Islet precursor cell (in vitro differentiated cells): ENCODE measurements at places on chromosomes 16 and 17.

- peak; percentile 86 for DNase-seq
Observed at GRCh38 chr16:30941600-30942425, 7.1 kb upstream of the ORAI3 start.

GRCh38 chr17:44887971-44888954 is 11.0 kb downstream of the EFTUD2 start:
- DNase-seq: no peak

DNA sequence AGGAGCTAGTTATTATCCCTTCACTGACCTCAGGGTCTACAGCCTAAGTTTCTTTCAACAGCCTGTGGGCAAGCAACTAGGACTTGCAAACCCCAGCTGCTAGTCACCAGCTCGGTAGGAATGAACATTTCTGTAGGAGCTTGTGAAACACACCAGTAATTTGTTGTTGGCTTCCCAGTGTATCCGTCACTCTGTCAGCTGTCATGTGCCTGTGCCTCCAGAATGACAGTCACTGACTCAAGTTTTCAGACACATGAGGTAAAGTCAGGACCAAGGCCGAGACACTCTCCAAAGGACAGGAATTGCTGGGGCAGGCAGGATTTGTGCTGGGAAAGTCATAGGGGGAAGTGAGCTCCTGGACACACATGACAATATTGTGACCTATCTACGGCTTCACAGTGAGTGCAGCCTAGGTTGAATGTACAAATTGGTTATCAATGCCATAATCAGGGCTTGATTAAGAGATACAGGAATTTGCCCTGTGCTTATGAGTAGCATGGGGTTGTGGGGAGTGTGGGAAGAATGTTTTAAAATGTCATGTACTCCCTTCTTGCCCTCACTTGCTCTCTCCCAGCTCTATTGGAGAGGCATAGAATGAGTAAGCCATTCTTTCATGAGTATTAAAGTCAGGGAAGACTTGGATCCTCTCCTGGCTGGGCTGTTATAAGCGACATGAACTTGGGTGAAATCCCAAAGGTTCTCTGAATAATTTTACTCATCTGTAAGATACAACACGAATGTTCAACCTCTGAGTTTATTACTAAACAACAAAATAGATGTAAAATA is 391.4 kb downstream of the UTP18 start:
- no peak for DNase-seq

DNA sequence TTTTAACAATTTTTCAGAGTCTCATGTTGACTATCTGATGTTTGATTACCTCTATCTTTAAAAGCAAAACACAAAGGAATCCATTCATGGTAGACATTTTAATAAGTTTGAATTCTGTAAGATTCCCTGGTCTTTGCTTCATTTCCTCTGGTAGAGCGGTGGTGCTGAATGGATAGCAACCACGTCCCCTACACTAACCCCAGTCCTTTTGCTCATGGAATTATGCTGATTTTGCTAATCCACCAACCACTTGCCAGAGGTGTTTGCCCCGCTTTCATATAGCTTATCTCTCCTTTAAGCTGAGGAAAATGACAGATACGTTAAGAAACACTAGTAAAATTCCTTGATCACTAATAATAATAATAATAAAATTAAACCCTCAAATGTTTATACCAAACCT is 9.5 kb downstream of the KCNJ16 start:
- no peak for DNase-seq

DNA sequence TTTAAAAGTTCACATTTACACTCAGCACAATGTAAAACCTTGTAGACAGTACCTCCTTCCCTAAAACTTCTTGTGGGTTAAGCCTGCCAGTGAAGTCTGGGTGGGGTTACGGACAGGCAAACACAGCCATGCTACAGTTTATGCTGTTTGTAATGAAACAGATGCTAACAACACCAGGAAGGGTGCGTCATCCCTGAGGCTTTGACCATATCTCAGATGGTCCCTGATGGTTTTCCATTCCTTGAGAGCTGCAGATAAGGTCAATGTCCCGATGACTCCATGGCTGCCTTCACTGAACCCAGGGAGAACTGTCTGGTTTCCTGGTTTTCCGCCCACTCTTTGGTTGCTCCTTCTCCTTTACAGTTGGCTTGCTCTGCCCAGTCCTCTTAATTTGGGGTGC is 29.1 kb downstream of the GAS7 start:
- peak; percentile 52 for DNase-seq

- no peak for DNase-seq
Observed at GRCh38 chr17:31838636-31839225, 20.3 kb downstream of the COPRS start.

DNA sequence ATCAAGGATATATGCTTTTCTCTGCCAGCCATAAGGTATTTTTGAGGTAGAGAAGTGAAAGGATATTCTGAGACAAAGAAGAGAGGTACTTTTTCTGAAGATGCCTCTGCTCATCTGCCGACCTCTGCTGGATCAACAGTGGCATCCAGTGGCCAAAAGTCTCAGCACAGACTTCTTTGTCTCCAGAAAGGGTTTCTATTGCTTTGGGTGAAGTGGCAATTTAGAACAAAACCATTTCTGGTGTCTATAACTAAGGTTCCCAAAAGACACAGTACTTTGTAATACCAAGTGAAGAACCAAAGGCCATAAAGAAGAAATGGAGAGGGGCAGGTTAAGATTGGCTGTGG is 155.2 kb upstream of the C17orf78 start:
- DNase-seq: peak; percentile 66

GRCh38 chr17:44444735-44445105 is 55.3 kb upstream of the ITGA2B start:
- DNase-seq: no peak

GRCh38 chr17:45742251-45742650 is 41.9 kb upstream of the CRHR1 start:
- DNase-seq: no peak

DNA sequence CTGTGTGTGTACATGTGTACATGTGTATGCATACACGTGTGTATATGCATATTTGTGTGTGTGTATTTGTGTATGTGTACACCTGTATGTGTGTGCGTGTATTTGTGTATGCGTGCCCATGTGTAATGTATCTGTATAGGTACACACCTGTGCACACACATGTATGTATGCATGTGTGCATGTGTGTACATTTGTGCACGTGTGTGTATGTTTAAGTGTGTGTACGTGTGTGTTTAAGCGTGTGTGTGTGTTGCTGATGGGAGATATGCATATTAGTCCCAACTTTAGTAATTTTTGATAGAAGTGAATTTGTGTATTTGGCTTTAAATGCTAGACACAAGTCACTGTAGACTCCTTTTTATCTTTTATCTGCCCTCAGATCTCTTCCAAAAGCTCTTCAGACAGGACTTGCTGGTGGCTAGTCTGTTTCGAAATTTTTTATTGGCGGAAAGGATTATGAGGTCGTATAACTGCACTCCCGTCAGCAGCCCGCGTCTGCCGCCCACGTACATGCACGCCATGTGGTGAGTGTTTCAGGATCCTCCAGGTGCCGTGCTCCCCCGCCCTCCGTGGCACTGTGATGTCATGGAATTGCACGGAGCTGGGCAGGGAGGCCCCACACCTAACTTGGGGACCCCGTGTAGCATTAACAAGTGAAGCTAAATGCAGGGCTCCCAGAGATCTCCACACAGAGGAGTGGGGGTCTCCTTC is 168.8 kb upstream of the CHMP6 start:
- no peak for DNase-seq

- DNase-seq: peak; percentile 44
Observed at GRCh38 chr16:49593424-49594040, 219.9 kb downstream of the C16orf78 start.

DNA sequence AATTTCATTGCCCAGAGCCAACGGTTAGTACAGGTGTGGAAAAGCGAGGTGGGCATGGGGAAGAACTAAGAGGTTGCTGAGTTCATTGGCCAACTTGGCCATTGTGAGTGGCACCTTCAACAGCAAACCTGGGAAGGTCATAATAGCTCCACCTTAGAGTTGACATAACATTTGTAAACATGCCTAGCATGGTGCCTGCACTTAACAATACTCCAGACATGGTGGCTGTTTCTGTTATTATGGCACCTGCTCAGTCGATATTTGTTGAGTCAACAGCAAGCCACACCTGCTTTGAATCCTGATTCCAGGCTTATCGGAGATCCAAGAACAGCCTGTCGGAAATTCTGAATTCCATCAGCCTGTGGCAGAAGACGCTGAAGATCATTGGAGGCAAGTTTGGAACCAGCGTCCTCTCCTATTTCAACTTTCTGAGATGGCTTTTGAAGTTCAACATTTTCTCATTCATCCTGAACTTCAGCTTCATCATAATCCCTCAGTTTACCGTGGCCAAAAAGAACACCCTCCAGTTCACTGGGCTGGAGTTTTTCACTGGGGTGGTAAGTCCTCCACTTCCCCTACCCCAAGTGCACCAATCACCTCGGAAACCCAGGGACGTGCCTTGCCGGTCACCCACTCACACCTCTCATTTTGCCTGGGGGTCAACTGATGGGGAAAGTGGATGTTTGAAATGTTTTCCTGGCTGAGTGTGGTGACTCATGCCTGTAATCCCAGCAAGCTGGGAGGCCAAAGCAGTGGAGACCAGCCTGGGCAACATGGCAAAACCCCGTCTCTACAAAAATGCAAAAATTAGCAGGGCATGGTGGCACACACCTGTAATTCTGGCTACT is 46.0 kb downstream of the TMC5 start:
- peak; percentile 93 for DNase-seq

DNA sequence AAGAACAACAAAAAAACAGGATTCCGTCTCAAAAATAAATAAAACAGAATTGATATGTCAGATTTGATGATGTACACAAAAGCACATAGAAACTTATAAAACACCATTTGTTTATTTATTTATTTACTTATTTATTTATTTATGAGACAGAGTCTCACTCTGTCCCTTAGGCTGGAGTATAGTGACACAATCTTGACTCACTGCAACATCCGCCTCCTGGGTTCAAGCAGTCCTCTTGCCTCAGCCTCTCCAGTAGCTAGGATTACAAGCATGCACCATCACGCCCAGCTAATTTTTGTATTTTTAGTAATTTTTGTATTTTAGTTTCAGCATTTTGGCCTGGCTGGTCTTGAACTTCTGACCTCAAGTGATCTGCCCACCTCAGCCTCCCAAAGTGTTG is 21.4 kb downstream of the BCAS3 start:
- DNase-seq: no peak

DNA sequence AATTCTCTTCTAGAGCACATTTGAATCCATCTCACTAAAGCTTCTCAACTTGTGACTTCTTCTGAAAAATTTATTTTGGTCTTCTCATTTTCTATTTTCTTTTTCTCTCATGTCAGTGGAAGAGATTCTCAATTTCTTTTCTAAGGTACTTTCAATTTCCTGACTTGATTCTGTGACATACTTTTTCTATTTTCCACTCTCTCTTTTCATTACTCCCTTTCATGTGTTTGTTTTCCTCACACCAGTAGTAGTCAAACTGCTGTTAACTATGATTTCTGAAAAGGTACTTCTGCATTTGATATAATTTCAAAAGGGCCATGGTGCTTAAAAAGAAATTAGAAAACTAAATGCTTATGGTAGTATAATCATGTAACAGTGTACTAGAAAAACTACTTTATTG is 41.9 kb downstream of the NFAT5 start:
- no peak for DNase-seq

DNA sequence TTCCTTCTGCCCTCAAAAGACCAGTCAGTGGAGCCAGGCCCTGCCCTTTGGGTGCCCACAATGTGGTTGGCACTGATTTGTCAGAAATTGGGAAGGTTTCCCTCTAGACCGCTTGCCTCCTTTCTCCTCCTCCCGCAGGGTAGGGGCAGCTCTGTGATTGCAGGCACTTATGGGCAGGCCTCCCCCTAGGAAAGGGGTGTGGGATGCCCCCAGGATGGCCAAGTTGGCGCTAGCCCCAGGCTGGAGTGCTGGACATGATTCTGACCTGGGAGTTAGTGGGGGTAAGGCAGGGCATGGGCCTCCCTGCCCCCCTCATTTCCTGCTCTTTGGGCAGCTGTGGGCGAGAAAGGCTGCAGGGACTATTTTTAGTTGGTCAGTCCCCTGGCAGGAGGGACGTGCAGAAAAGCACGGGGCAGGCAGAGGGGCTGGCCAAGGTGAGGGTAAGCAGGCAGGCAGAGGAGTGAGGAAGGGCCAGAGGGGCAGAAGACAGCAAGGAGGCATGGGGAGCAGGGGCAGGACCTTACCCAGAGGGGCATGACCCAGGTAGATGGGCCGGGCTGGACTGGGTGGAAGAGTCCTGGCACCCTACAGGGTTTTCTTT is 3.3 kb downstream of the RARA start:
- DNase-seq: no peak

GRCh38 chr16:30748634-30749445 is 615 bp downstream of the PHKG2 start:
- DNase-seq: peak; percentile 84

- no peak for DNase-seq
Observed at GRCh38 chr17:7211491-7212273, 8.0 kb downstream of the DLG4 start.

DNA sequence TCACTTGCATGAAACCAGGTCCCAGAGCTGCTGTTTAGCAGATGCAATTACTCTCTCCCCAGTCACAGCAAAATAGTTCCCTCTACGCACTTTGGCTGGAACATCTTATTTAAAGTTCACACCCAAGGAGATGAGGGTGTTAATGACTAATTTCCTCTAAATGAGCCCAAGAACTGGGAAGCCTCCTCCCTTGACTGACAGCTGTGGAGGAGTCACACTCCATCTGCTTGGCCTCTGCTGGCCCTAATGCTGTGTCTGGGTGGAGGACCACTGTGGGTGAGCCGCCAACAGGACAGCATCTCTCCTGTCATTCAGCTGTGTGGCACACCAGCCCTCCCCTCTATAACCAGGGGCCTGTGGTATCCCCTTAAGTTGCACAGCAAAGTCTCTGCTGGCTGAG is 115.4 kb downstream of the SHISA6 start:
- no peak for DNase-seq

- DNase-seq: no peak
Observed at GRCh38 chr16:51813609-51814008, 662.5 kb upstream of the SALL1 start.

GRCh38 chr17:73072219-73072962 is 20.1 kb downstream of the SLC39A11 start:
- no peak for DNase-seq

DNA sequence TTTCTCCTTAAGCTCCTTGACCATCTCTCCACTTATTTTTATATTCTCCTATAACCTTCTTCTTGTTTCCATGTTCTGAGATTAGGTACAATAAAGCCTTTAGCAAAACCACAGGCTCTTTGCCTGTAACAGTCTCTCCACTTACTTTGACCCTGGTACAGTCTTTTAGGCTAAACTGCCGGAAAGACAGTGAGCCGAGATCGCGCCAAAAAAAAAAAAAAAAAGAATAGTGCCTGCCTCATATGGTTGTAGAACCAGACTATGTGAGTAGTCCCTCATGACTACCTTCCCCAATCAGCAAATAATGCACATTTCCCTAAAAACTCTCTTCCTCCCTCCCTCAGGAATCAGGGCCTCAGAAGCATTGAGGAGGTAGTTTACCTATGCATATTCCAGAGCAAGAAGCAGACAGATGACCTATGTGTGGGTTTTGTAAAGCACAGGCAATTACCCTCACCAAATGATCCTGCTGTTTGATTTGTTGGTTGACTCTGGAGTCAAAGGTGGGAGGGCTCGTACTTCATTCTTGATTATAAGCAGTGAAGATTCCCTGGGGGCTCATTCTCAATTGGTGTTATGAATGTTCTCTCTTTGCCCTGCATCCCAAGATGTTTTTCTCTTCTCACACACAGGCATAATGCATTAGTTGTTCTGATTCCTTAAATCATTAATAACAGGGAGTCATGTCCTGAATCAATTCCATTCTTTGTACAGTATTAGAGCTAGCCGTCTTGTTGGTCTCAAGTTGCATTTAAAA is 8.9 kb upstream of the NME1 start:
- no peak for DNase-seq
